ENCODE measurements at places on chromosomes 5 and 9.

- DNase-seq: no peak
Measured at GRCh38 chr9:120965344-120966012, 38.9 kb upstream of the TRAF1 start.

- DNase-seq: no peak
Measured at GRCh38 chr9:68925175-68925574, 88.7 kb downstream of the PRKACG start.

DNA sequence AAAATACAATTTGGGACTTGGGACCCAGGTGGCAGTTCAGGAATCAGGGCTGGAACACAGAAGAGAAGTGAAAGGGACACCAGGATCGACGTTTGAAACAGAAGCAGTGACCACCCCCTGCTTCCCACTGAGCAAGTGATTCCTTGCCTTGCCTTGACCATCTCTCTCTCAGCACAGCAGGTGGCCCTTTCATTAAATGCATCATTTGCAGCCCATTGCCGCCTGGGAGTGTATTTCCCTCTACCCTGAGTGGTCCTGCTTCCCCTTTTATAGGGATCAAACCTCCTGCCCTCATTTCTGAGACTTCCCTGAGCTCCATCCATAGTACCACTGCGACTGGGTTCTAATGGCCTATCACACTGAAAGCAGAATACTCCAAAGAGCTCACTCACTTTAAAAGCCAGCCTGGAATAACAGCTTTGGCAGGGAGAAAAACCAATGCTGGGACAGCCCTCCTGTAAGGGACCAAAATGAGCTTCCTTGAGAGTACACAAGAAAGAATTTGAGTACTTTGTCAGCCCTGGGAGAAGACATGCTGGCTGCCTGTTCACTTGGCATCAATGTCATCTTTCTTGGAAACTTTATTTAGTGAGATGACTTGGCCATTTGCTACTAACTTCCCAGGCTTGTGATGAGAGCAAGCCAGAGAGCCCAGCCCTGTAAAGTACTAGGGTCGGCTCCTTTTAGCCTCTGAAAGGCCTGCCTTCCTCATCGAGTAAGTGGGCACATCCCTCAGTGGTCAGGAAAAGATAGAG lies 149.7 kb downstream of the SLIT3 start:
- DNase-seq: no peak

- no peak for DNase-seq
Measured at GRCh38 chr5:19988457-19988856, 457 bp upstream of the CDH18 start.

DNA sequence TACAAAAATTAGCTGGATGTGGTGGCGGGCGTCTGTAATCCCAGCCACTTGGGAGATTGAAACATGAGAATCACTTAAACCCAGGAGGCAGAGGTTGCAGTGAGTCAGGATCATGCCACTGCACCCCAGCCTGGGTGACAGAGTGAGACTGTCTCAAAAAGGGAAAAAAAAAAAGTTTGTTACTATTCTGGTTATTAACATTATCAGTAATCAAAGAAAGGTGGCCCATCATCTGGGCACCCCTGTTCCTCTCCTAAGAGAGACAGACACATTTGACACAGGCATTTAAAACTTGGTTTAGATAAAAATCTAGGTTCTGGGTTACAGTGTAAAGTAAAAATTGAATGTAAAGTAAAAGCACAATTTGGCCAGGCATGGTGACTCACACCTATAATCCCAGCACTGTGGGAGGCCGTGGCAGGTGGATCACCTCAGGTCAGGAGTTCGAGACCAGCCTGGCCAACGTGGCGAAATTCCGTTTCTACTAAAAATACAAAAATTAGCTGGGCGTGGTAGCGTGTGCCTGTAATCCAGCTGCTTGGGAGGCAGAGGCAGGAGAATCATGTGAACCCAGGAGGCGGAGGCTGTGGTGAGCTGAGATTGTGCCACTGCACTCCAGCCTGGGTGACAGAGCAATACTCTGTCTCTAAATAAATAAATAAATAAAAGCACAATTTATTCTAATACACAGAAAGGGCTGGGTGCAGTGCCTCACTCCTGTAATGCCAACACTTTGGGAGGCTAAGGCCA lies 16.7 kb upstream of the PHYHD1 start:
- DNase-seq: no peak

All from NCI-H526 treated with DMSO at 0.1 percent for 48 hours (cell line).